ENCODE measurements at places on chromosomes 13 and 19. TPM values are rescaled to one million over a fixed set of nuclear protein-coding genes. Genes with fewer than 3 reads are reported as not detected.

Gene KIR3DL2
- total RNA-seq: 0.73 TPM

Gene SGCG
- total RNA-seq: not detected

Gene KL
- total RNA-seq: 0.07 TPM

Gene CBARP
- 0.32 TPM for total RNA-seq
